ENCODE measurements at places on chromosomes 5 and 9.

DNA sequence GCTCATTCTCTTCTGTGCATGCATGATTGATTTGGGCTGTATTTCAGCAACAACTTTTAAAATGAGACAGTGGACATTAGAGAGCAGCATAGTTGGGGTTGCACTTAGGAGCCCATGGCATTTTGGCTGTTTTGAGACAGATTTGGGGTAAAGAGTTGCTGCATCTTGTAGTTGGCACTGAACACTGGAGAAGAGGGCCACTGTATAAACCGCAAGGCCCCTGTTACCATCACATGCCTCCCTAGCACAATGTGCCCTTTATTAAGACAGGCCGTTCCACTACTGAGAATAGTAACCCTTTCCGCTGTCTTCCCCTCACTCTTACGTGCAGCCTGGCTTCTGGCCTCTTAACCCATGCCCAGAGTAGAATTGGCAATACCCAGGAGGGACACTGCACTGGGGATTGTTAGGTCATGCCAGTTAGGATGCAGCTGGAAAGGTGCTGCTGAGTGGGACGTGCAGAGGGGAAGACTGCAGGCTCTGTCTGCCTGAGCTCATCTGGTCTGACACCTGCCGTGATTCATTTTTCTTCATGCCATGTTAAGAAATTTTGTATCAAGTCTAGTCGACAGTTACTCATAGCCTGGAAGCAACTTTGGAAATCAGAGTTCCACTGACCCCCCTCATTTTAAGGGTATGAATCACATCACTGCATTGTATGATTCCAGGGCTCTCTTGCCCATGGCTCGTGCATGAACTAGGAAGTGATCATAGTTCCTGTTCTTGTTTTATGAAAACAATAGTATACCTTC, 146.9 kb upstream of the DMRT1 start:
- no peak for DNase-seq

DNA sequence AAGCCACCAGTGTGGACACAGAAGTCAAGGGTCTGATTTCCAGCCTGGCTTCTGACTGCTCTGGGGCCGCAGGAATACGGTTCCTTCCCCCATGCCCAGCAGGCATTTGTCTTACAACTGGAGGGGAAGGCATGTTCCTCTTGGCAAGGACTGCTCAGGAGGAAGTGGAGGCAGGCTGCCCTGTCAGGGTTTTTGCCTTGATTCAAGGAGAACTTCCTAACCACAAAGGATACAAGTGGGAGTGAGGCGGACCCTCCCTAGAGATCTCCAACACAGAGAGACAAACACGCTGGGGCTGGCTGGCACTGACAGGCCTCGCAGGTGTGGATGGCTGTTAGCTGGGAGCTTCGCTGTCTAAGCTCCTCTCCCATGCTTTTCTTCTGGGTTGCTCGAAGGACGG, 19.1 kb downstream of the TGFBI start:
- DNase-seq = no peak

DNA sequence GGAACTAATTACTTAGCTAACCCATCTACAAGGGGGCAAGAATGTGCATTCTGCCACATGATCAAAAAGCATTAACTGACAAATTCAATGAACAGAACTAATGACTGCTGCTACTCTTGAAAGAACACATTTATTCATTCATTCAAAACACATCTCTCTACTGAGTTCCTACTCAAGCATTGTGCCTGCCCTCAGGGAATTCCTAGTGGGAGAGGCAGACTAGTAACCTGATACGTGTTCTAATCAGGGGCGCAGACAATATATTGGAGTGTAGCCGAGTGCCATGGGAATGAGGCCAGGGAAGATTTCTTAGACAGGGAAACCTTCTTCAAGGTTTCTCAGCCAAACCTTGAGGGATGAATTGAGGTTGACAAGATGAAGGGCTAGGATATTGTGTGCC, 56.7 kb upstream of the PAPPA start:
- DNase-seq = no peak

- peak; percentile 44 for DNase-seq
These were observed 2.3 kb downstream of the FAM221B start for GRCh38 chr9:35826071-35826701.

DNA sequence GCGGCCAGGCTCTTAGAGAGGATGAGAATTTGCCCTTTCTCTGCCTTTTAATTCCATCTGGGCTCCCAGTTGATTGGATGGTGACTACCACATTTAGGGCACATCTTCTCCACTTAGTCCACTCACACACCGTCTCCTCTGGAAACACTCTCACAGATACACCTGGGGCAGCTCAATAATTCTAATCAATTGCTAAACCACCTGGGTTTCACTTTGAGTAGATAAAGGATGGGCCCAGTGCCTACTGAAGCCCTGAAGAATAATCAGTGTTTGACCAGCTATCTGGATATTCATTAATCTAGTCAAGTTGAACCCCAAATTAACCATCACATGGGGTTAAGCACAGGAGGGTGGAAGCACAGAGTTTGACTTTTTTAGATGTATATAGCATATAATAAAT, 19.1 kb downstream of the MAN2A1 start:
- DNase-seq = no peak

DNA sequence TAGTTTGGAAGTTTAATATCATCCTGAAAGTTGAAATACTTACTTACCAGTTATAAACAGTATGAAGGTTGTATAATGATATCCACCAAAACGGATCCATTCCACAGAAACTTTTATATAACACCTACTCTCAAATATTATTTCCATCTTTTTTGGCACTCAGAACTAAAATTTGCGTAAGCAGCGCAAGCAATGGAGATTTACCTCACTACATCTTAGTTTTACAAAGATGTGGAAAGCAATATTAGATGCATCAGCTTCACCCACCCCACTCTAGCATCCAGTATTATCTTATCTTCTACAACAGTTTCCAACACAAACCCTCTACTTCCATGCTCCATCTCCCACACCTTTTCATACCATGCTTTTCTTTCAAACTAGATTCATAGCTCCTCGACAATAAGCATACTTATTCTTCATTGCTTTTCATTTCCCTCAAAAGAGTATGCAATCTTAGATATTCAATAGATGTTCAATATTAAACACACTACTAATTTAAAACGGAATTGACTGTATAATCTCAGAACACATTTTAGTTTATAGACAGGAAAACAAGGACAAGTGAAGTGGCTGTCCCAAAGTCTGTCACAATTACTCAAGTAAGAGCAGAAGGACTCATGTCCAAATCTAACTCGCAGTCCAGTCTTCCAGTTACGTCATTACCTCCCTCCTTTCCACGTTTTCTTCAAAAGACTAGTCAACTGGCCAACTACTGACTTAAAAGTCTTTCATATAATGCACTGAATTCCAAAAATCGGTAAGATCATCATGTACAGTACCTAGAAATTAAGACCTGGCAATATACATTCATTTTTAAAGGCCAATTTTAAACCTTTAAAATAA, 2.2 kb downstream of the PPP2CA start:
- no peak for DNase-seq

GRCh38 chr9:96029722-96030530, 154.4 kb downstream of the ERCC6L2 start:
- DNase-seq = no peak
